ENCODE measurements at places on chromosomes 1 and 21.

DNA sequence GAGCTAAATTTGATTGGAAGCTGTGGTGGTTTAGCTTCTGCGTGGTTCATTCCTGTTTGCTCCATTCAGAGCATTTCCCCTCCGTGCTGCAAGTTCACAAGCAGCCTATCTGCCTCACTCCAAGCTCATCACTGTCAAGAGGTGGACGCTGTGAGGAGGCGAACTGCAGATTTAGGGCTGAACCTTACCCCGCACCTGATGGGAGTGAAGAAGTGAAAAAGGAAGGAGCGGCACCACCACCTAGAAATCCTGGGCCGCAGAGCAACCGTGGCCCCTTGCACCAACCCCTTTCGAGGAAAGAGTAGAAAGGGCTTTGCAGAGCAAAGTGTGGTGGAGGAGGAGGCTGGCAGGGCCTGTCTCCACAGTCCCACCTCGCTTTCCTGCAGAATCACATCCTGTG is 117.4 kb downstream of the IER5 start:
- DNase-seq = no peak

- no peak for DNase-seq
Measured at GRCh38 chr21:42461881-42462877, 33.8 kb downstream of the RSPH1 start.

DNA sequence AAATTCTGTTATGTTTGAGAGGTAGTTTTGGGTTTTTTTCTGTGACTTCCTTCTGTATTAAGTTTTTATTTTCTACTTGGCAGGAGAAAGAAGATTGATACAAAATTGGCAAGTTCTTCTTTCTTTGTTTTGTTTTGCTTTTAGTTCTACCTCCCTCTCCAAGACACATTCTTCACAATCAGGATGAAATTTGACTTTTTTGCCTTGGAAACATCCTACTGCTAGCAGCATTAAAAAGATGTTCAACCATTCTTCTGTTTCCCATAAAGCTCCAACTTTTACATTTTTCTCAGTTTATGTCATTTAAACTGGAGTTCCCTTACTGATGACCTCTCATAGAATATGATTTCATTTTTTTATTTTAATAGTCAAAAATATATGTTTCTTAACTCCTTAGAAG is 234.8 kb downstream of the NCAM2 start:
- no peak for DNase-seq

GRCh38 chr1:60265560-60266535 is 192.3 kb upstream of the C1orf87 start:
- no peak for DNase-seq

GRCh38 chr1:38474738-38475623 is 384.6 kb downstream of the RRAGC start:
- no peak for DNase-seq

DNA sequence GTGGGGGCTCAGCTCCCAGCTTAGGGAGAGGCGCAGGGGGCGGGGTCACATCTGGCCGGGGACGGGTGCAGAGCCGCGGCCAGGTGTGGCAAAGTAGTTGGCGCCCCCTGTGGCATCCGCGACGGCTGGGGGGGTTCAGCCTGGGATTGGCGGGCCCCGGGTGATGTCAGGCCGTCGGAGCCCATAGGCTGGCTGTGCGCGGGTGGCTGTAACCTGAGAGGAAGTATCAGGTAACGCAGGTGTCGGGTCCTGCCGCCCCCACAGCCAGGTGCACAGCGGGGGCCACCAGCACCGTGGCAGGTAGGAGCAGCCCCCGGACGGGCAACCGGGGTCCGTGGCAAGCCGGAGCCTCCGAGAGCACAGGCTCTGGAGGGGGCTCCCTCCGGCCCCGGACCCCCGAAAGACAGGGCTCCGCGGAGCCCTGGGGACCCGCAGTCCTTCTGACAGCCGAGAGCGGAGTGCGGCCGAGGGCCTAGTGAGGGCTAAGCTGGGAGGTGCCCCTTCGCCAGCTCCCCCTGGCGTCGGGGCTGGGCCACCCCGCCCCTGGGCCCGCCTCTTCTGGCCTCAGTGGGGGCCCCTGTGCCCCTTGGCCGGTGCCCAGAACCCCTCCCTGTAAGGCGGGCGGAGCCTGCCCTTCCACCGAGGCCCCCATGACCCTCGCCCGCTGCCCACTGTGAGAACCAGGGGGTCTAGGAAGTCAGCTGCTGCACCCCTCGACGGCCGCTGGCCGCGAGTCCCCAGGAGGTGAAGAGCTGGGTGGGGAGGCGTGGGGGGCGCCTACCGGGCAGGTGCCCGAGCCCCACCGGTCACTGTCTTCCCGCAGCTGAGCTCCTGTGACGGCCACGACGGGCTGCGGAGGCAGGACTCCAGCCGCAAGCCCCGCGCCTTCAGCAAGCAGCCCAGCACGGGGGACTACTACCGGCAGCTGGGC is 17.9 kb downstream of the TNFRSF25 start:
- no peak for DNase-seq

DNA sequence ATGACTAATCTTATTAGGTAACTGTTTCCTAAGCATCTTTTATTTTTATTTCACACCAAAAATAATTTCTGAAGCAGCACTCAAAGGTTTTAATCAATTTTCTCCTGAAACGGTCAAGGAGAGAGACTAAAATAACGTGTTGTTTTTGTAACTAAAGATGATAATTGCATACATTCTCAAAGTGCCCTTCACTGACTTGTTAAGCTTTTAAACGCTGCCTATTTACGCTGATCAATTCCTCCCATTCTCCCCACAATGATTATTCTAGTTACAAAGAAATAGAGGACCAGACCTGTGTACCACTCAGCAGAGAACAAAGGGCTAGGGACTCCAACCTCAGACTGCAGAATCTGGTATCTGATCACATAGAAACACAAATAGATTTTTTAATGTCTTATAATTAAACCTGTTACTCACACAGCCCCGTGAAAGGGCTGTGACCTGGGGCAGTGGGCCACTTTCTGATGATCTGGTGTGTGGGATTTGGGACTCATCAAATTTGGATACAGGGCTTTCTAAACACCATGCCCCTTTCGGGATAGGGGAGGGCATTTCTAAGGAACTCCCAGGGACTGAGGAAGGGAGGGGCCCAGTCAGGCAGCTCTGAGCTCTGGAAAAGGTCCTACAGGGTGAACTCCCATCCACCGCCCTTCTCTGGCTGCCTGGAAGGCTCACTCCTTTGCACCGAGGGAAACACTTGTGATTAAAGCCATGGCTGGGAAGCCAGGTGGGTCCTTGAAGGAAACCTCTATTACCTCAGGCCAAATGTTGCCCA is 65.2 kb downstream of the BCAR3 start:
- no peak for DNase-seq

GRCh38 chr1:89753761-89754160 is 67.1 kb upstream of the LRRC8D start:
- no peak for DNase-seq

- no peak for DNase-seq
Measured at GRCh38 chr1:31944205-31945089, 6.3 kb upstream of the PTP4A2 start.

GRCh38 chr21:43849532-43850299 is 15.3 kb upstream of the AGPAT3 start:
- DNase-seq = no peak

DNA sequence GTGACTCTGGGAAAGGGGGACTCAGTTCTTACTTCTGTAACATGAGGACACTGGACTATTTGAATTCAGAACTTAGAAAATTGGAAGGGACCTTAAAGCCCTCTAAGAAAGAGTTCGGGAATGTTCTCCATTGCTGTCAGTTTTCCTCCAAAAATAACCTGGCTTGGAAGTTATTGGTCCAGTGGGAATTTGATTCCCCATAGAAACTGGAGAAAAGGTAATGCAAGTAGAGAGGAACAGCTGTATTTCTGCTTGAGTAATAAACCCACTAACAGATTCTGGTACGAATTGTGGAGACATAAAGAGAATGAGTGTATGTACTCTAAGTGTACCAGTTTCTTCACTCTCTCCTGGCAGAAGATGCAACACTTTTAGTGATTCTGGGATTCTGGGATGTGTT is 1.8 kb downstream of the ZBED6 start:
- DNase-seq = no peak

Data from brain pericyte (primary cell).